ENCODE measurements at places on chromosomes 5 and 9.
A peak's percentile ranks its signal among the peaks of the same experiment; 100 is the strongest.

DNA sequence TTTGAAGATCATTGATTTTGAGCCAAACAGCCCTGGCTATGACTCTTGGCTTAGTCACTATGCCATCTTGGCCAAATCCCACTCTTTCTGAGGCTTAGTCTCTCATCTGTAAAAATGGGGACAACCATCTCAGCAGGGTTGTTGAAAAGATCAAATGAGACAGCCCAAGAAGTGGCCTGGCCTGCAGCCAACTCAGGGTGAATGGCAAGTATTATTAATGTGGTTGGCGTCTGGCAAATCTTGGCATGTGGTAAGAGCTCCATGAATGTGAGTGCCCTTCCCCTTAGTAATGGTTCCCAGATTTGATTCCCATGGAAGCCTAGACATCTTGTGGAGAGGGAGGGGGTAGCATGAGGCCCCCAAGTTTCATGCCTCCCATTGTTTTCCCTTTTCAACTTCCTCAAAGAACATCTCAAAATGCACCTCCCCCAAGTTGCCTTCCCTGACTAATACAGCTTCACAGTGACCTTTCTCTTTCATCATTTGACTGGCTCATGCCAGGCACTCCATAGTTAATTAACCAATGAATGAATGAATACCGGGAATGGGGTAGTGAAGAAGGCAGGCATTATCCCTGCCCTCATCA lies 11.8 kb upstream of the TGFBI start:
- DNase-seq: no peak

GRCh38 chr9:135883410-135884089 lies 23.8 kb downstream of the CAMSAP1 start:
- peak; percentile 81 for DNase-seq

DNA sequence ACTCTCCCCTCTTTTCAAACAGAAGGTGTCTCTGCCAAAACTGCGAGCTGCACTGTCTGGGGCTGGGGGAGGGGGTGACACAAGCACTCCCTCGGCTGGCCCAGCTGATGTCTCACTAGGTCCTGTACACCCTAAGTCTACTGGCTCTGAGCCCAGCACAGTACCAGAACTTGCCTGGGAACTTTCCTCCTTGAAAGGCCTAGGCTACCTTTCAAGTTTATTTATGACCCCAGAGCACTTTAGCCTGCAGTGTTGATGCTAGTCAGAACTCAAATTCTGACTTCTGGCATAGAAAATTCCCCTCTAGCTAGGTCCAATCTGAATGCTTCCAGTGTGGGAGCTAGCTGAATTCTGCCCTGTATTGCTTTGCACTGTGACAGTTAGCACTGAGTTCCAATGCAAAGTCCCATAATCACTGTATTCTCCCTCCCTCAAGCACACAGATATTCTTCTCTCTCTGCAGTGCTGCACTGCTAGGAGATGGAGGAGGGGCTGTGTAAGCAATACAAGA lies 10.5 kb downstream of the LURAP1L start:
- DNase-seq: no peak

GRCh38 chr9:108117795-108118194 lies 628.2 kb upstream of the KLF4 start:
- DNase-seq: no peak

GRCh38 chr9:134853893-134854292 lies 26.7 kb upstream of the FCN2 start:
- no peak for DNase-seq

DNA sequence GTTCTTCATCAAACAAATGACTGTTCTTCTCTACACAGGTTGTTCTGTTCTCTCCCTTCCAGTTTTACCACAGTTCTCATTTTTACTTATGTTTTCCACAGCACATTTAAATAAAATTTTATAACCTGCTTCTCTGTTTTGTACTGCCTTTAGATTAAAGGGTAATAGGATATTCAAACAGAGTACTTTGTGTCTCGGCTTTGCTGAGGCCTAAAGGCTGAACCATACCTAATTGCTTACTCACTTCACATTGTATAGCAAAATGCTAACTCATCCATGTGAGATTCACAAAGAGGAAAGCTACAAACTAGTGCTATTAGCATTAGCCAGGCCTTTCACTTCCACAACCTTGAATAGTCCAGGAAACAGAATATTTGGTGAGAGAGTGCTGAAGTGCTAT lies 200.3 kb downstream of the TRPM3 start:
- DNase-seq: no peak

- no peak for DNase-seq
Measured at GRCh38 chr5:175737481-175737880, 79.6 kb downstream of the HRH2 start.

DNA sequence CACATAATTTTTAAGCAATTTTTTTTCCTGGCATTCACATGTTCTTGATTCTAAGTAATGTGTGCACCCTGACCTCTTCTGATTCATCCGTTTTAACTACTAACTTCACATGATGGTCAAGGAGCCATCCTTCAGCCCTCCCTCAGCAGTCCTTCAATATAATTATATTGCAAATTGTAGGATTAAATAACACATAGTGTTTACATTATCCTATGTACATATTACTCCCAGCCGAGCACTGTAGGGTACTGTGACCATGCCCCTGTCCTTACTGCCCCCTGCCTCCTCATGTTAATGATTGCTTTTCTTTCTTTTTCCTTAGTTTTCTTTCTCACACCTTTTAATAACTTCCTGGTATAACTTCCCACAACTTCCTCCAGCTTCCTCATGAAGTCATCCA lies 96.3 kb upstream of the FANCC start:
- no peak for DNase-seq

DNA sequence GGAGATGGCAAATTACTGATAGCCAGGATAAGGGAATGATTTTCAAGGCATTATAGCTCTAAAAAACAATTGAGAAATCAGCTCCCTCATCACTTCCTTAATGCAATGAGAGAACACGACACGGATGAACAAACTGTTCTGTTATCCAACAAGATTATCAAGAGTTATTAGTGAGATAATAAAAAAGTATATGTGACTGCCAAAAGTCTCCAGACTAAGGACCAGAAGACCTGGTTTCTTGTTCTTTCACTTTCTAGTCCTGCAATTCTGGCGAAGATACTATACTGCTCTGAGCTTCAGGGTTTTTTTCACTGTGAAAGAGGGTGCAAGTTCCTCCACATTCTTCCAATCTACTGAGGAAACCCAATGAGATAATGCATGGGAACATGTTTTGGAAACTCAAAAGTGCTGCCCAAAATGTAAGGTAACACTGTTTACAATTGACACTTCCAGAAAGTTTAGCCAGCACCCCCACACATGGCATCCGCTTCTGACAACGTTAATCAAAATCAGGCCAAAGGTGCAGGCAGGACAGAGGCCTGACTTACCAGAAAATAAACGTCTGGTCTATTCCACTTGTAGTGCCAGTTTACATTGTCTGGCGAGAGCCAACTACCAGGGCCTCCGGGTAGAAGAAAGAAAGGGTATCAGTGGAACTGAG lies 254.2 kb downstream of the DOCK8 start:
- DNase-seq: peak; percentile 71

DNA sequence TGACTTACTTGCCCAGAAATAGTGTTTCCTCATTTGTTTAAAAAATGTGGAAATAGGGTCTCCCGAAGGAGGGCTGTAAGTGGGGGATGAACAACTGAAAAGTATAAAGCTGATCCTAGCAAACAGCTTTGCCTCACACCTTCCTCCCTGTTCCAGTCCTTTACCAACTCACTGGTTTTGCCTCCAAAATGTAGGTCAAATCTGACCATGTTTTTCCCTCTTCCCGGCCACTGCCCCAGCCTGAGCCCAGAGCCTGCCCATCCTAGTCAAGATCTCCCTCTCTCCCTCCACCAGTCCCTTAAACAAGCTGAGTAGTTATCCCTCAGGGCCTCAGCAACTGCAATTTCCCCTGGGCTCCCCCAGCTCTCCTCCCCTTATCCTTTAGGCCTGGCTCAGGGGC lies 82.4 kb upstream of the FBXW11 start:
- DNase-seq: no peak

DNA sequence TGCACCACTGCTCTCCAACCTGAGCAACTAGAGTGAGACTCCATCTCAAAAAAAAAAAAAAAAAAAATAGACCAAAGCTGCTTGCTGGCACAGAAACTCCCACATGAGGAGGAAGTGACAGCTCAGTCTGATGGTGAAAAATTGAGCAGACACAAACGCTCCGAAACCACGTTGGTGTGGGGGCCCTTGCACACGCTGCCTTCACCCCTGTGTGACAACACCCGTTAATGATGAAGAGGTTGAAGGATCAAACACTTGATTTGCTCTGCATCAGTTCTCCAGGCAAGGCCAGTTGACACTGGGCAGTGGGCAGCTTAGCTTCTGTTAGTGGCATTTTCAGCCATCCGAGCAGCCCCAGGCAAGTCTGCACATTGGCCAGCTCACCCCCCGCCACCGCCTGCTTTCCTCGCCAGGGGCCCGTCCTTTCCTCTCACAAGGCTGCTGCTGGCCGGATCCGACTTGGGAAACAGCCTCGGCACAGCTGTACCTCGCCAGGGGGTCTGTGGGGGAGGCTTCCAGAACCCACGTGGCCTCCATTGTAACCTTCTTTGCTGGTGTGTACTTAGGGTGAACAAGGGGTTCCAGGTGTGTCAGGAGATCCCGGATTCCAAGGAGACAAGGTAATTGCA lies 79.8 kb downstream of the COL27A1 start:
- no peak for DNase-seq

DNA sequence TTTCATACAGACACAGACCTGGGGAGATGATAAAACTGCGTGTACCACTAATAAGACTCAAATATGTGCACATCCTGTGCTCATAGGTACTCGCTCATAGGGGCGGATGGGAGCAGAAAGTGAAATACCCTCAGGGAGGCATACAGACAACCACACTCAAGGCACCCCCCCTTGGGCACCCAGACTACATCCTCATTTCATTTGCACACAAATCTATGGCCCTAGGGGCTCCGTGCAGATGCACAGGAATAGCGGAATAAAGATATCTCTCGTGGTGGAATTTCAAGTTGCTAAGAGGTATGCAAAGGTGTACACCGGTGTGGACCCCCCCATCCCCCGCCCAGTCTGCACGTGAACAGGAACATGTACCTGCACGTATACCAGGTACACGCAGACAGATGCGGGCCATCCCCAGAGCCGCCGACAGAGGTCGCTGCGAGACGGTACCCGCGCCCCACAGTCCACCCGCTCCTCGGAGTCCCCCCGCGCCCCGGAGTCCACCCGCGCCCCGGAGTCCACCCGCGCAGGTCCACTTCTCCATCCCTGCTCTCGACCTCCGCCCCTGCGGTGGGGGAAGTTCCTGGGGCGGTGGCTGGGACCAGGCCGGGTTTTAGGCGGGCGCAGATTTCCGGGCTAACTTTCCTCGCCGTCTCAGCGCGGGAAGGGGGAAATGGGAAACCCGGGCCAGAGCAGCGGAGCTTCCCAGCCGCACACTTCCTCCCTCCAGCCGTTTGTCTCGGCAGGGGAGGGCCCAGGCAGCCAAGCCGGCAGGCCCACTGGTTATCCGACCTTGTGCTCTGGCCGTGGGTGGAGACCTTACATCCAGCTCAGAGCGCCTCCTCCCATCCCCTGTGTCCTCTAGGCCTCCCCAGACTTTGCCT lies 1.0 kb upstream of the IL12B start:
- DNase-seq: peak; percentile 86

DNA sequence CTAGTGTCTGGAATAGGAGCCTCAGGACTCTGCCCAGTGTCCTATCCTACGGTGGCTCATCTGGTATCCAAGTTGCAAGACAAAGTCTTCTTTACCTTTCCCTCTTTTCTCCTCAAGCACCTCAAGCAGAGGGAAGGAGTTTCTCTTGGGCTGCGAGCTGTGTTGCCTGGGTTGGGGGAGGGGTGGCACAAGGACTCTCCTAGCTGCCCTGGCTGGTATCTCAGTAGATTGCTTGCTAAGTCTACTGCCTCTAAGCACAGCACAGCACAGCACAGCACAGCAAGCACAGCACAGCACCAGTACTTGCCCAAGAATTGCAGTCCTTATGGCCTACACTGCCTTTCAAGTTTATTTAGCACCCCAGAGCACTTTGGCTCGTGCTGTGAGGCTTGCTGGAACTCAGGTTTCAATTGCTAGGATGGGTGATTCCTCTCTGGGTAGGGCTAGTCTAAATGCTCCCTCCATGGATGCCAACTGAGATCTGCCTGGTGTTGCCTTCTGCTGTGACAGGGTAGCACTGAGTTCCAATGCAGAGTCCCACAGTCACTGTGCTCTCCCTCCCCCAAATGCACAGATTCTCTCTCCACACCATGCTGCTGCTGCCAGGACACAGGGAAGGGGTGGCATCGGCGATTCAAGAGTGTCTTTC lies 213.1 kb upstream of the POU5F2 start:
- DNase-seq: no peak

GRCh38 chr5:124045412-124045811 lies 533.4 kb downstream of the CSNK1G3 start:
- no peak for DNase-seq

DNA sequence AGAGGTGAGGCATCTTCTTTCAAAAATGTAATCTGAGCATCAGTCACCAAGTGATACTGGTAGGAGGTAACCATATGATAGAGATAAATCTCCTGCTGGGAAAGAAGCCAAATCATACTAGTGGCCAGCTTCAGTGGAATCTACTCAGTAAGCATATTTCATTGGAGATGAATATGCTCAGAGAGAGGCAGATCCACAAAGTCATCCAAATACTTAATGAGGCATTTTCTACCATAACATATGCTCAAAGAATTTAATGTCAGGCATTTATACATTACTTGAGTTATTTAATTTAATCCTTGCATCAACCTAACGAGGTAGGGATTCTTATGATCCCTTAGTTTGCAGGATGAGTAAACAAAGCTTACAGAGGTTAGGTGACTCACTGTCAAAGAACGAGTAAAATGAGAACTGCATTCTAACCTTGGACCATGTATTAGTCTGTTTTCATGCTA lies 50.9 kb upstream of the DMRTA1 start:
- no peak for DNase-seq

- no peak for DNase-seq
Measured at GRCh38 chr5:36502608-36503007, 103.8 kb upstream of the SLC1A3 start.

GRCh38 chr5:122415030-122415800 lies 103.2 kb downstream of the SNCAIP start:
- DNase-seq: peak; percentile 76

DNA sequence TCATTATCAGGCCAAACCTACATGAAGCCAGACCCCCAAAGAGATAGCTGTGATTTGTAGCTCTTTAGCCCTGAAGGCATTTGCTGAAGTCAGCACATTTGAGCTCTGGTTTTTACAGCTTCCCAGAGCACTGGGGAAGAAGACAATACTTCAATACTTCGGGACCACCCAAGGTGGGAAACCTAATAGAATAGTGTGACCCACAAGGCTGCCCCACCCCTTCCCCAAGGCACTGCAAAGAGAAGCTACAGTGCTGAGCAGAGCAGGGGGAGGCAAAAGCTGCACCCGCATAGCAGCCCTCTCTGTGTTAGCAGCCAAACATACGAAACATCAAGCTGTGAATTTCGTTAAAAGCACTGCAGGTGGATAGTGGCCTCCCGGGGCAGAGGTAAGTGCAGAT lies 87.3 kb downstream of the HSD17B3 start:
- no peak for DNase-seq

All from Karpas-422 (cell line).